ENCODE measurements at places on chromosomes 5 and 9. TPM values are rescaled to one million over a fixed set of nuclear protein-coding genes. Genes with fewer than 3 reads are reported as not detected.

DBN1 gene
- total RNA-seq, result 325 TPM

- H3K36me3 ChIP-seq, result no peaks in the 10 kb centered on the region
- DNase-seq, result no peak
- H3K4me3 ChIP-seq, result no peak overlapping the region
These were observed 19.5 kb upstream of the CRB2 start for GRCh38 chr9:123336449-123336848.

DNA sequence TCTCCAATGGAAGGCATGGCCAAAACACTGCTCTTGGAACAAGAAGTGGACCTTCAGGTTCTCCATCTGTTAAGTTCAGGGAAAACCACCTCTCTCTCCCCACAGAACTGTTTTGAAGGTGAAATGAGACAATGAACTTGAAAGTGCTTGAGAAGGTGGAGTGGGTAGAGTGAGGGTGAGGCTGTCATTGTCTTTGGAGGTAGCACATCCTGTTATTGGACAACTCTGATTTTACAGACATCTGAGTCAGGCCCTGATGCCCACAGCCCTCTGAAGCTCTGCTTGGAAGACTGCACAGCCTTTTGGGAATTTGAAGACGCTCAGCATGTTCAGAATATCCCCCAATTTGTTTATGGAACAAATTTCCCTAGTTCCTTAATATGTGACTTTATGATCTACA, 27.6 kb upstream of the TEX48 start:
- DNase-seq, result no peak
- no peaks in the 10 kb centered on the region for H3K4me1 ChIP-seq
- H3K36me3 ChIP-seq, result no peaks in the 10 kb centered on the region
- H3K27me3 ChIP-seq, result no peaks in the 10 kb centered on the region
- no peak overlapping the region for H3K4me3 ChIP-seq

DNA sequence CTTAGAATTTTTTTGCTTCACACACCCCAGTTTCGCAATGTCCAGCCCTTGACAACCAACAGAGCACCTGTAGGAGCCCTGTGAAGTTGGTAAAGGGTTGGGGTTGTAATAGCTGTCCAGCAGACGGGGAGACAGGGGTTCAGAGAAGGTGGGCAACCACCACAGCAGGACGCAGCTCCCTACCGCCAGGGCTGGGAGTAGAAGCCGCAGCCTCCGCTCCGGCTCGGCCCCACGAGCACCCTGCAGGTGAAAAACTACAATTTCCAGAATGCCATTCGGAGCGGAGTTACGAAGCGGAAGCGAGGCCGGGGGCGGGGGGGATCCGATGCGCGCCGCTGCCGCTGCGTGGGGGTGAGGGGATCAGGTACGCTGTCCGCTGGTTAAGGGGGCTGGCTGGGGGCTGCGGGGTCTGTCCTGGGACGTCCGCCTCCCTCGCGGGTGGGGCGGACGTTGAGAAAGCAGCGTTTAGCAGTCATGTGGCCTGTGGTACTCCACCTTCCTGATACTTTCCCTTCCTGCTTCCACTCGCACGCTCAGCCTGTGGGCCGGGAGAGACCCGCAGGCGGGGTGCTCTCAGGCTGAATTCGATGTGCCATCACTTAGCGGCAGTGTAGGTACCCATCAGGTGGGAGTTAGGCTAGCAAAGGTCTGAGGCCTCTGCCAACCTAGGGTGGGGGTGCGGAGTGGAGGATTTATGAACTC, at the start of gene TRMT10B:
Gene TRMT10B (plus strand): TSS at position 317 of the 702 bp plus-strand sequence. CDS start 8,127 bp downstream, outside the sequence.
- DNase-seq, result no peak
- H3K27me3 ChIP-seq, result no peaks in the 10 kb centered on the region
- peaks cover 5% of the 10 kb centered on the region for H3K4me1 ChIP-seq

- peaks cover 4% of the 10 kb centered on the region for H3K4me1 ChIP-seq
- H3K4me3 ChIP-seq, result no peak overlapping the region
- no peaks in the 10 kb centered on the region for H3K36me3 ChIP-seq
- no peaks in the 10 kb centered on the region for H3K27me3 ChIP-seq
These were observed 21.3 kb upstream of the LMNB1 start for GRCh38 chr5:126755593-126755992.

GRCh38 chr5:133996683-133997252, 8.0 kb downstream of the VDAC1 start:
- H3K27me3 ChIP-seq, result no peaks in the 10 kb centered on the region
- H3K36me3 ChIP-seq, result no peaks in the 10 kb centered on the region
- H3K4me1 ChIP-seq, result peaks cover 17% of the 10 kb centered on the region
- H3K4me3 ChIP-seq, result no peak overlapping the region
- no peak overlapping the region for H3K27ac ChIP-seq
- peak; percentile 67 for DNase-seq

DNA sequence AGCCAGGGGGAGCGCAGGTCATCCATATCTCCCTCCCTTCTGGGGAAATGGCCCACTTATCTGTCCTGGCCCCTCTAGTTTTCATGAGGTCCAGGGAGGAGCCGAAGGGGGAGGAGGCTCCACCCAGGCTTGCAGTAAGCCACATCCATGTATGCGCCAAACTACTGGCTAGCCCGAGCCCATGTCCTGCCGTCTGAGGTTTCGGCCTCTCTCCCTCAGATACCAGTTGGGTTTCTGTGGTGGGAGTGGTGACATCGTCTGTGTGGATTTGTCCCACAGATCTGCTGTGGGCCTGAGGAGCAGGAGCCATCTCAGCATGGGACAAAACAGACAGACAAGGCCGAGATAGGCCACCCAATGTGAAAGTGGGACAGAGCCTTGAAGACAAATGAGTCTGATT, 78.3 kb upstream of the ORM1 start:
- DNase-seq, result no peak
- H3K27me3 ChIP-seq, result no peaks in the 10 kb centered on the region
- H3K4me1 ChIP-seq, result no peaks in the 10 kb centered on the region
- H3K27ac ChIP-seq, result no peak overlapping the region
- no peaks in the 10 kb centered on the region for H3K36me3 ChIP-seq

DNA sequence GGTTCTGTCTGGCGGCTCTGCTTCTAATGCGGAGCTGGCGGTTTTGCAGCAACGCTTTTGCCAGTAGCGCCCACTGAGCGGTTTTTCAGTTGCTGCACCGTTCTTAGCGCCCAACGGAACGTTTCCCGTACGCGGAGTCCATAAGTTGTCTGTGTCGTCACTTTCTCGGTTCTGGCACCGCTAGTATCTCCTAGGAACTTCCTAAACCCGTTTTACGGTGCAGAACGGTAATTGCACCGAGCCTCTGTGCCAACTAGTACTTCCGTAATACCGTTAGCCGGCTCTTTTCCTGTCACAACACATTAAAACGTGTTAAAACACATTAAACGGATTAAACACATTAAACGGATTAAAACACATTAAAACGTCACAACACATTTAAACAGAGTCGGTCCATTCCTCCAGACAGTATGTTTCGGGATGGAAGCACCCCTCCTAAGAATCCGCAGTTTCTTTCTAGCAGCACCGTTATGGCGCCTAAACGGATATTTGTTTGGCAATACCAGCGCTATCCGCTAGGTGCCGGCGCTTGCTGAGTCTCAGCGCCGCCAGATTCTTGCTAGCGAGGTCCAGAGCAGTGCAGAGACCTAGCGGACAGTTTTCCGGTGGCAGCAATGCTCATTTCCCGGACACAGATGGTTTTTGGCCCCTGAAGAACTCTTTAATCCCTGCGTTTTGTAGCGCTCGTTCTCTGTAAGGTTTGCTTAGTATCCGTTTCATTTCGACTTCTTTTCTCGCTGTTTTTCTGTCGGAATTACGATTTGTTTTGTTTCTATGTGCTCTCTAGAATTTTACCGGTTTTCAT, 45.4 kb downstream of the ANXA2R start:
- H3K27me3 ChIP-seq, result peaks cover 80% of the 10 kb centered on the region
- no peaks in the 10 kb centered on the region for H3K36me3 ChIP-seq
- H3K4me1 ChIP-seq, result peaks cover 3% of the 10 kb centered on the region
- H3K4me3 ChIP-seq, result no peak overlapping the region
- no peak overlapping the region for H3K27ac ChIP-seq

DNA sequence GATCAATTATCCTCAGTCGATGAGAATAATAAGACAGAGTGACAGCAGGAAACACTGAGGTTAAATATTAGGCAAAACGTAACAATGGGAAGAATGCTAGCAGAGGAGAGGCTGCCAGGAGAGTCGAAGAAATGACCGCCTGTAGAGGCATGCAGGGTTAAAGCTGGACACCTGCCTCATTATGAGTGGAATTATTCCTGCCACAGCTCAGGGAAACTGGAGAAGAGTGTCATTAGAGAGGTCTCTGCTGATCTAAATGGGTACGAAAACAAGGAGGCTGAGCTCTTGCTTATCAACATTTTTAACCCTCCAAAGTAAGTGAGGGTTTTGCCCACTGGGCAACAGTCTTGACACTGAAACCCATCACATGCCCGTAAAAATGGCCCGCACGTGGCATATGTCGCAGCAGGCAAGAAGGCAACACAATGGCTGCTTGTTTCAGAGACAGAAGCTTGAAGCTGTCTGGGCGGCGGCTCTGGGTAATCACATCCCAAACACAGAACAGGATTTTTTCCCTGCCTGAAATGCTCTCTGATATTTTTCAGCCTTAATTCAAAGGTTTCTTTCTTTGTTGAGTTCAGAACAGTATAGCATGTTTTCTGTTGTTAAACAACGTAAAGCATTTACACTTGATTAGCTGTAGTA, 118.7 kb downstream of the MED27 start:
- peaks cover 25% of the 10 kb centered on the region for H3K27me3 ChIP-seq
- no peak overlapping the region for H3K27ac ChIP-seq
- H3K4me1 ChIP-seq, result peaks cover 9% of the 10 kb centered on the region
- DNase-seq, result no peak

- DNase-seq, result no peak
- H3K27me3 ChIP-seq, result peaks cover 54% of the 10 kb centered on the region
- H3K4me1 ChIP-seq, result peaks cover 10% of the 10 kb centered on the region
- H3K27ac ChIP-seq, result no peak overlapping the region
- H3K36me3 ChIP-seq, result no peaks in the 10 kb centered on the region
- no peak overlapping the region for H3K4me3 ChIP-seq
These were observed 184.2 kb upstream of the TBCA start for GRCh38 chr5:77960305-77960704.

GRCh38 chr9:117460743-117461142, 45.9 kb upstream of the ASTN2 start:
- DNase-seq, result no peak
- H3K27ac ChIP-seq, result no peak overlapping the region
- no peaks in the 10 kb centered on the region for H3K27me3 ChIP-seq
- no peaks in the 10 kb centered on the region for H3K4me1 ChIP-seq
- no peaks in the 10 kb centered on the region for H3K36me3 ChIP-seq

GRCh38 chr9:100505564-100506159, 32.7 kb downstream of the TMEFF1 start:
- H3K4me3 ChIP-seq, result no peak overlapping the region
- H3K27me3 ChIP-seq, result no peaks in the 10 kb centered on the region
- peak; percentile 93 for DNase-seq
- no peak overlapping the region for H3K27ac ChIP-seq
- peaks cover 60% of the 10 kb centered on the region for H3K36me3 ChIP-seq

- no peaks in the 10 kb centered on the region for H3K36me3 ChIP-seq
- H3K27ac ChIP-seq, result no peak overlapping the region
- DNase-seq, result no peak
These were observed 13.7 kb upstream of the KIF4B start for GRCh38 chr5:154999865-155000264.

- no peak for DNase-seq
- no peaks in the 10 kb centered on the region for H3K36me3 ChIP-seq
- H3K27ac ChIP-seq, result no peak overlapping the region
- no peaks in the 10 kb centered on the region for H3K4me1 ChIP-seq
These were observed 10.6 kb upstream of the FAM163B start for GRCh38 chr9:133619791-133620190.
